ENCODE measurements at places on chromosomes 4 and X. TPM values are rescaled to one million over a fixed set of nuclear protein-coding genes. Genes with fewer than 3 reads are reported as not detected.

DNA sequence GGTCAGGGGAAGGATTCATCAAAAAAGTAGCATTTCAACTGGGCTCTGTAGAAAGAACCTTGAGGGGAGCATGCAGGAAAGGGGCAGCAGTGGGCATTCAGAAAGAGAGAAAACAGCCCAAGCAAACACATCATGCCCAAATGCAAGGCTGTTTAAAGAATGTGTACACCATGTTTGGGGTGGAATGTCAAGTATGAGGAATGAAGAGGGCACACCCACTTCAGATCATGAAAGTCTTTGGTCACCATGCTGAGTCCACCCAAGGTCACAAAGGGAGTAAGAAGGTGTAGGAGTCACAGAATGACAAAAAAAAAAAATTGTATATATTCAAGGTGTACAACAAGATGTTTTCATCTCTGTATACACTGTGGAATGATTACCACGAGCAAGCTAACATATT, 9.4 kb downstream of the S100G start:
- no peak overlapping the region for H3K27ac ChIP-seq
- H3K27me3 ChIP-seq, result no peaks in the 10 kb centered on the region
- no peak overlapping the region for H3K4me3 ChIP-seq
- DNase-seq, result no peak
- no peaks in the 10 kb centered on the region for H3K4me1 ChIP-seq
- no peaks in the 10 kb centered on the region for H3K36me3 ChIP-seq

DNA sequence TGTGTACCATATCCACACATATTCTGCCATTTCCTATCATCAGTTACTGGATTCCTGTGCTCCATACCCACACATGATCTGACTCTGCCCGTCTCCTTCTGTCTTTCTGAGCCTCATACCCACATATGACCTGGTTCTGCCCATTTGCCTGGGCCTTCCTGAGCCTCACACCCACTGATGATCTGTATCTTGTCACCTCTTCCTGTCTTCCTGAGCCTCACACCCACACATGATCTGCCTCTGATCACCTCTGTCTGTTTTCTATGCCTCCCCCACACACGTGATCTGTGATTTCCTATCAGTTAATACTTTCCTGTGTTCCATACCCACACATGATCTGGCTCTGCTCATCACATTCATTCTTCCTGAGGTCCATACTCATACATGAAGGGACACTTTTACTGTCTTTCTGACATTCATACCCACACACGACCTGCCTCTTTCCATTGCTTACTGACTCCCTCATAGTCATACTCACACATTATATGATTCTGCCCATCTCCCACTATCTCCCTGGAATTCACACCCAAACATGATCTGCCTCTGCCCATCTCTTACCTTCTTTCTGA, 32.5 kb downstream of the SCML1 start:
- H3K27ac ChIP-seq, result no peak overlapping the region
- no peak for DNase-seq
- no peak overlapping the region for H3K4me3 ChIP-seq
- H3K4me1 ChIP-seq, result no peaks in the 10 kb centered on the region

SCD5 gene
- 47.0 TPM for total RNA-seq

MYL5 gene
- total RNA-seq, result 13.0 TPM

SYP gene
- 3.5 TPM for total RNA-seq

LUZP4 gene
- total RNA-seq, result not detected

DNA sequence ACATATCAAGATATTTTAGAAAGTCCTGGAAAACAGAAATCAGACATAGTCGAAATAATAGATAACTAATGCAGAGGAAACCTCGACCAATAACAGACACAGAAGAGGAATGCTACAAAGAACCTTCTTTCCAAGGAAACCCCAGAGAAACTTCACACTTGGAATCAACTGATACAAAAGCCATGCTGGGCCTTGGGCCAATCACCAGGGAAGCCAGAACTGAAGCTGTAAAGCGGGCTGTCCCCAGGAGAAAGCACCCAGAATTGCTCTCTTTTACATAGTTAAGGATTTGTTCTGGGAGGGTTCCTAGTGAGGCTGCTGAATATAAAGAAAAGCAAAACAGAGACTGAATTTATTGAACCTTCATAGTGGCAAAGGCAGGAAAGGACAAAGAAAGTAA, 100.5 kb downstream of the PRDM5 start:
- H3K27ac ChIP-seq, result no peak overlapping the region
- no peaks in the 10 kb centered on the region for H3K27me3 ChIP-seq
- H3K4me1 ChIP-seq, result peaks cover 14% of the 10 kb centered on the region
- H3K4me3 ChIP-seq, result no peak overlapping the region
- DNase-seq, result no peak

DNA sequence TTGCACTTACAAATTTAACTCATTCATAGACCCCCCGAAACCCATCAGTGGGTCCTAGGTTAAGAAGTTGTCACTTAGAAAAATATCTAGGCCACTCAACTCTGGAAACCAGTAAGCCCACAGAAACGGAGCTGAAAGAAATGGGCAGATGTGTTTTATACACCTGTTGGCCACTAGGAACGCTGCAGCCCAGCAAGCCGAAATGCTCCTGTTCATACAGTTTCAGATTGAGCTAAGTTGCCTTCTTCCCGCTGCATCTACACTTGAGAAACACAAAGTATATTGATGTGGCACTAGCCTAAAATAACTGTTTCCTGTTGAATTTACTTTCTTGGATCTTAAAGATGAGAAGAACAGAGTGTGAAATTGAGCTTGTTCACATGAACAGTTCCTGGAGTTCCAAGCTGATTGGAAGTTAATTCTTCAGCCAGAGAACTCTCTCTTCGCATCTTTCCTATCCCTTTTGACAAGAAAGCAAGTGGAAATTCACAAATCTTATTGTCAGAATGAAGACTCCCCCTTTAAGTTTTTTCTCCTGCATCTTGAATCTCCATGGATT, 174.1 kb downstream of the RBMX2 start:
- H3K4me1 ChIP-seq, result no peaks in the 10 kb centered on the region
- H3K36me3 ChIP-seq, result no peaks in the 10 kb centered on the region
- H3K4me3 ChIP-seq, result no peak overlapping the region
- no peaks in the 10 kb centered on the region for H3K27me3 ChIP-seq

BCLAF3 gene
- 10.8 TPM for total RNA-seq

GRCh38 chr4:67500373-67500772, 44.9 kb downstream of the CENPC start:
- no peaks in the 10 kb centered on the region for H3K27me3 ChIP-seq
- H3K27ac ChIP-seq, result no peak overlapping the region
- H3K4me3 ChIP-seq, result no peak overlapping the region
- peaks cover 8% of the 10 kb centered on the region for H3K36me3 ChIP-seq
- H3K4me1 ChIP-seq, result no peaks in the 10 kb centered on the region

MAGEB16 gene
- total RNA-seq, result not detected

MCF2 gene
- 0.40 TPM for total RNA-seq

DNA sequence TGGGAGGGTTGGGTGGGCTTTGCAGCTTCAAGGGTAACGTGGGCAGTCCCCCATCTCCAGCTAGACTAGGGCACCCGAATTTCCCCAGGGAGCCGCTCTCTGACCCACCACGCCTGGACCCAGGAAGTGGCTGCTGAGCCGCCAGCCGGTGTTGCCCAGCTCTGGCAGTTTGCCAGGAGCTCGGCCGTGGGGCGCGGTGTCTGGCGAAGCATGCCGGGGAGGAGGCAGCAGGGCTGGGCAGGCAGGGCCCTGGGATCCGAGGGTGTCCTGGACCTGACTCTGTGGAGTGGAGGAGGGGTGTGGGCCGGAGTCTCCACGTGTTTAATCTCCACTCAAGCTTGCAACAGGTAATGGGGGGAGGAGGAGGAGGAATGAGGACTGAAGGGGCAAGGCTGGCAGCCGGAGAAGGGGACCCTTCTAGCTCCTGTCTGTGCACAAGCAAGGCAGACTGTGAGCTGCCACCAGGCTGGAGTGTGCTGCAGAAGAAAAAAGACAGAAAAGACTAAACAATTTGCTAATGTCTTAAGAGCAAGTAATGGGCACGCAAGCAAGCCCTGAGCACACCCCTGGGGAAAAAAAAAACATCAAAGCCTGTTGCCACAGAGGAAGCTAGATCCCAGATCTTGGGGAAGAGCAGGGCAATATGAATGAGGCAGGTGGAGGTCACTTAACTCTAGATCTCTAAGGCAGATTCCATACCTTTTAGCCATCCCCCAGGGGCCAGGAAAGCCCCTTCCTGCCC, 2.4 kb downstream of the LONRF3 start:
- DNase-seq, result peak; percentile 85
- peaks cover 9% of the 10 kb centered on the region for H3K36me3 ChIP-seq
- peak overlapping the region; percentile 96 for H3K27ac ChIP-seq
- no peaks in the 10 kb centered on the region for H3K27me3 ChIP-seq
- H3K4me1 ChIP-seq, result peaks cover 6% of the 10 kb centered on the region

CLGN gene
- 0.39 TPM for total RNA-seq

- H3K27me3 ChIP-seq, result no peaks in the 10 kb centered on the region
- H3K4me3 ChIP-seq, result no peak overlapping the region
- H3K4me1 ChIP-seq, result peaks cover 10% of the 10 kb centered on the region
- peak; percentile 49 for DNase-seq
- no peaks in the 10 kb centered on the region for H3K36me3 ChIP-seq
- no peak overlapping the region for H3K27ac ChIP-seq
Observed at GRCh38 chrX:69309074-69309792, 144.0 kb upstream of the PJA1 start.

GRCh38 chr4:174423257-174423944, 98.9 kb downstream of the HPGD start:
- no peaks in the 10 kb centered on the region for H3K4me1 ChIP-seq
- H3K36me3 ChIP-seq, result no peaks in the 10 kb centered on the region
- DNase-seq, result no peak
- H3K4me3 ChIP-seq, result no peak overlapping the region
- no peak overlapping the region for H3K27ac ChIP-seq

GYPA gene
- not detected for total RNA-seq

UTP3 gene
- 12.4 TPM for total RNA-seq

- H3K27me3 ChIP-seq, result no peaks in the 10 kb centered on the region
- H3K36me3 ChIP-seq, result no peaks in the 10 kb centered on the region
- no peaks in the 10 kb centered on the region for H3K4me1 ChIP-seq
- no peak overlapping the region for H3K4me3 ChIP-seq
Observed at GRCh38 chrX:29911673-29912072, 303.7 kb upstream of the MAGEB2 start.

DNA sequence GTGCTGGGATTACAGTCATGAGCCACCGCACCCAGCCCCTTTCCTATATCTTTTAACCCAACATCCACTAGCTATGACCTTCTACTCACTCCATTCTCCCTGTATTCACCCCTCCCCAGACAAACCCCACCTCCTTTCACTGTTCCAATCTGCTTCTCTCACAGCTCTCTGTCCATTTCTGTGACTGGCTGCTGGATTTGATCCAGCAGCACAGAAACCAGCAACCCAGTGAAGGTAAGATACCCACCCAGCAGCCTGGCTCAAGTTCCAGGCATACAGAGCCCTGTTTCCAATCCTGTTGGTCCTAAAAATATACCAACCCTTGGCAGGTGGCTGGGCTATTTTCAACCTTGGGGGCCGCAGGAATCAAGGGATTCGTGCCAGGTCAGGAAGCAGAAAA, 56.9 kb upstream of the SMIM10 start:
- no peaks in the 10 kb centered on the region for H3K36me3 ChIP-seq
- H3K27me3 ChIP-seq, result no peaks in the 10 kb centered on the region
- no peaks in the 10 kb centered on the region for H3K4me1 ChIP-seq
- H3K4me3 ChIP-seq, result no peak overlapping the region
- no peak for DNase-seq
- no peak overlapping the region for H3K27ac ChIP-seq

HSFX1 gene
- 2.8 TPM for total RNA-seq

GRCh38 chr4:69831646-69832325, 28.2 kb downstream of the SULT1E1 start:
- no peaks in the 10 kb centered on the region for H3K36me3 ChIP-seq
- no peak overlapping the region for H3K4me3 ChIP-seq
- H3K4me1 ChIP-seq, result no peaks in the 10 kb centered on the region
- no peaks in the 10 kb centered on the region for H3K27me3 ChIP-seq

DNA sequence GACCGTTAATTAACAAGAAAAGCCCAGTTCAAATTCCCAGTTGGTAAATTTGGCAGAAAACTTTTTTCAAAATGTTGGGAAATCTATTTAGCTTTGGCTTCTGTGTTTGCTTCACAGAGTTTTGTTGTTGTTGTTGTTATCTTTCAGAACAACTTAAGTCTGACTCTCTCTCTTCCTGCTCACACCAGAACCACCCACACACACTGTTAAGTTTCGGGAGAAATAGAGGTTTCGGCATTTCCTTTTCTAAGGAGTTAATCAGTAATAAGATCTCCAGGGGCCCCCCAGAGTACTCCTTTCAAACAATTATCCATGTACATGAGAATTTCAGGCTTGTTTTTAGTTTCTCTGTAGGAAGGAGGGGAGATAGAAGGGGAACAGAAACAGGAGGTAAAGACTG, 106.2 kb upstream of the PTCHD1 start:
- H3K27ac ChIP-seq, result no peak overlapping the region
- H3K4me1 ChIP-seq, result no peaks in the 10 kb centered on the region
- no peaks in the 10 kb centered on the region for H3K36me3 ChIP-seq
- no peak for DNase-seq
- no peak overlapping the region for H3K4me3 ChIP-seq

- H3K4me1 ChIP-seq, result no peaks in the 10 kb centered on the region
- no peak overlapping the region for H3K27ac ChIP-seq
- H3K4me3 ChIP-seq, result no peak overlapping the region
- no peak for DNase-seq
Observed at GRCh38 chr4:150087006-150087405, 8.8 kb downstream of the DCLK2 start.

DNA sequence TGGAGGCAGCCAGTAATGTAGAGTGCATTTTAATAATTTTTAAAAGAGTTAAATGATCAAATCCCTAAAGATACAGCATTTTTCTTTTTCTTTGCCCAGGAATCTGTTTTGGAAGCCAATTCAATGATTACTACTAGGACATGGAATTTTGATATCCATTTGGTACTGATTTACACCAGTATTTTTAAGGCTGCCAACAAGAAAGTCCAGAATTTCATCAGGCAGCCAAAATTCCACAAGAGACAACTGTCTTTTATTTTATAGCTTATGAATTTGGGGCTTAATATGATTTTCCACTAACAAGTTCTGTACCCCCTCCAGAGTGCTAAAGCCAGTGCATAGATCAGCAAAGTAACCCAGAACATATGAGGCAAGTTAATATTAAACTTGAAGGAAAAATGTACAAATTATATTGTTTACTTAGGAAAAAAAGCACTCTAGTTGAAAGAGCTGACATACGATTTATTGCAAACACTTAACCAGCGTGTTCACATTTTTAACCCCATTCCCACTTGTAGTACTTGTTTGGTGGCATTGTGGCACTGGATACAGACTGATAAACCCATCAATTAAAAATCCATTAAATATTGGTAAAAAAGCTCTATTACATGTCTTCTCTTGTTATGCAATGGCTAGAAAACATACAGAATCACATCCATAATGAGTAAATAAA, 259.7 kb downstream of the DCHS2 start:
- no peak for DNase-seq
- no peak overlapping the region for H3K27ac ChIP-seq
- no peaks in the 10 kb centered on the region for H3K36me3 ChIP-seq
- H3K27me3 ChIP-seq, result no peaks in the 10 kb centered on the region
